ENCODE measurements at places on chromosomes 5 and 9.

DNA sequence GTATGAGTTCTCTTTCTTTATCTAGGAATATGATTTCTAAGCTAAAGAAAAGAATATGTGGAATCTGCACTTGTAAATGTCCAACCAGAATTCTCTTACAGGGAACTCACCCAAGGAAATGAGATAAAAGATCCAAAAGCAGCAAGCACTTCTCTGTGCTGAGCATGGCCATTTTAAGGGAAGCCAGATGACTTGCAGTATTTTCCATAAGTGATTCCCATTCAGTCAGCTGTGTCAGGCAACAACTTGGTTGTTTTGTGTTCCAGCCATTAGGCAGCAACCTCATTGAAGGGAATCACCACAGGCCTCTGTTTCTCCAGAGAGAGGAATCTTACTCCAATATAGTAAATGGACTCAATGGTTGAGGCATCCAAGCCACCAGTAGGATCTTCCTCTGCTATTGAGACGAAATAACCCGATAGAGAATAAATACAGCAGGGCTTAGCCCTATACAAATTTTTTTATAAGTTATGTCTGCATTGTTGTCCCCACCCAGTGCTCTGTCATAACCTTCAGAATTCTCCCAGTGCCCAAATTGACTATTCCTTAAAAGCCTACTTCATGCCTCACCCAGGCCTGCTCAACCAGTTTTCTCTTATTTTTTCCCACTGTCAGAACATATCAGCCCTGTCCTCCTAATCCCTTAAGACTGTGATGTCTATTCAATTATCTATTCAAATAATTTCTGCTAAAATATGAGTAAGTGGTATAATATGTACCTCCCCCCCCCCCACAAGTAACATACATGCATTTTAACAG, 236.6 kb downstream of the PJA2 start:
- no peak for DNase-seq

GRCh38 chr9:69004836-69005235, 9.1 kb downstream of the PRKACG start:
- DNase-seq = no peak

GRCh38 chr5:132470596-132470995, 20.0 kb downstream of the IRF1 start:
- DNase-seq = no peak

DNA sequence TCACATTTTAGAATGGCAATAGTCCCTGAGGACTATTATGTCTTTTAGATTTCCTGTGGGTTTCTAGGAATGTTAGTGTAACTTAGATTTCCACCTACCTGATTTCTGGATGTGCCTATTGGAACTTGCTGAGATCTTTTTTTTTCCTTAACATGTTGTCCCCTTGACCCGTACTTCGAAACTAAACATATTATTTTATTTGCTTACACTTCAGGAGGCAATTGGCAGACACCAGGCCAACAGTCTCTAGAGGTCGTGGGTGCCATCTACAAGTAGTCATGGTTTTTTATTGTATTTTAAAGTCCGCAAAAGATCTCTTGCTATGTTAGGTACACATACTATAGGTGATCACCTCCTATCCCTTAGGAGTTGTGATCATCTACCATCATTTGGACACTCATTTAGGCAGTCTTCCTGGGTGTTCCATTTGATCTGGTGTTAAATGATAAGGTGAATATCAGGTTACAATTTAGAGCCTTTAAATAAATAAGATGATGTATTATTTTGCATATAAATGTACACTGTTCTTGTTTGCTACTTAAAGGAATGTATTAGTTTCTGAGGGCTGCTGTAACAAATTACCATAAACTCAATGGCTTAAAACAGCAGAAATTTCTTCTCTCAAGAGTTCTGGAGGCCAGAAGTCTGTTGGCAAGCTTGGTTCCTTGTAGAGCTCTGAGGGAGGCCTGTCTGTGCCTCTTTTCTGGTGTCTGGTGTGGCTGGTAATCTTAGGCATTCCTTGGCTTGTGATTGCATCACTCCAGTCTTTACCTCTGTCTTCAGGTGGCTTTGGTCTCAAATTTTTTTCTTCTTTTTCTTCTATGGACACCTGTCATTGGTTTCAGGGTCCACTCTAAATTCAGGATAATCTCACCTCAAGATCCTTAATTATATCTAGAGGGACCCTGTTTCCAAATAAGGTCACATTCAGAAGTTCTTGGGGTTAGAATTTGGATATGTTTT, 64.8 kb downstream of the ZCCHC7 start:
- DNase-seq = no peak

DNA sequence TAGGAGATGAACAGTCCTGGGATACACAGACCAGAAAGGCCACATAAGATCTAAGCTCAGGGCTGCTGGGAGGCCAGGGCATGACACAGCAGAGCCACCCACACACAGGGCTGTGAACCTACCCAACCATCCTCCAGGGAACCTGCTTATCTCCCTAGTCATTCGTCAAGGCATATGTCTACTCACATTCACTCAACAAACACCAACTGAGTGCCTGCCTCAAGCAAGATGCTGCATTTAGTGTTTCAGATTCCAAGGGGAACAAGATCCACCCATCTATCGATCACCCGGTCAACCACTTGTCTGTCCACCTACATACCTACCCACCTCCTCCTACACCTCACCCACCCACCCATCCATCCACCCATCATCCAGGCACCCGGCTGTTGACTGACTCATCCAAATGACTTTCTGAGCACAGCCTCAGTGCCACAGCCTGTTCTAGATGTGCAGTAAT, 1.9 kb downstream of the DPM2 start:
- no peak for DNase-seq

GRCh38 chr9:99948896-99949295, 42.4 kb downstream of the STX17 start:
- DNase-seq = no peak

DNA sequence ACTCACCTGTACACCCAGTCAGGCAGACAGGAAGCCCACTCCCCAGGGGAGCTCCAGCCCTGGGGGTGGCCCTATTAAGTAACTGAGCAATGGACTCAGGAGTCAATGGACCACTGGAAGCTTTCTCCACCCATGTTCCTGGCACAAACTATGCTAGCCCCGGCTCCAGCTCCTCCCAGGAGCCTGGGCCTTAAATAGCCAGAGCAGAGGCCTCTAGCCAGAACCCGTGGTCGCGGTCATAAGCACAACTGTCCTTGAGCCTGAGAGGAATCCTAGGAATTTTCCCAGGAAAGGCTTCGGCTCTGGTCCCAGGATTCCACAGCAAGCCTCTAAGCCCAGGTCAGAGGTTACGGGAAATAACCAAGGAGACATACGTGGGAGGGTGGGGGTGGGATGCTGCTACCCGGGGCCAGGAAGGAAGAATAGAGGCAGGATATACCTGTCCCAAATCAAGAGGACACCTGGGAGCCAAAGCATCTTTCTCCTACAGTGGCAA, 5.5 kb downstream of the SEPTIN8 start:
- no peak for DNase-seq

DNA sequence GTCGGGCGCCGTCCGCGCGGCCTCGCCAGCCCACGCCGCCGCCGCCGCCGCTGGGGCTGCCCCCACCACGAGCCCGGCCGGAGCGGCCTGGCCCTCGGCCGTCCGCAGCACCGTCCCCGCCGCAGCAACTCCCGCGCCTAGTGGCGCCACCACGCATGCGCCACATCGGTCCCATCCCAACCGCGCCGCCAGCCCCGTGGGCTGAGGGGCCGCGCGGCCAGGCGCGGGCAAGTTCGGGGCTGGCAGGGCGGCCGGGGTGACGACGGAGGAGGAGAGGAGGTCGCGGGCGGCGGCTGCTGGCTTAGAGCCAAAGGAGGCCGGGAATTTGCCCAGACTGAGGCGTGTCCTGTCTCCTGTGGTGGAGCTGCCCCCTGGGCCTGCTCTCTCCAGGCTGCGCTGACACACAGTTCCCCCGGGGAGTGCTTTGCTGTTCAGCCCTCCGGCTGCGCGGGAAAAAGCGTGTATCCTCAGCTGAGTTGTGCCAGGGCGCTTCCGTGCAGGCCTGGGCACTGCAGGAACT, at the start of gene TUSC1:
TSS of gene TUSC1 (minus strand) at position 298 of the 520 bp plus-strand sequence. CDS start at position 166, 132 bp downstream.
- DNase-seq = no peak

GRCh38 chr9:127780126-127780885, 1.8 kb upstream of the SH2D3C start:
- DNase-seq = no peak

DNA sequence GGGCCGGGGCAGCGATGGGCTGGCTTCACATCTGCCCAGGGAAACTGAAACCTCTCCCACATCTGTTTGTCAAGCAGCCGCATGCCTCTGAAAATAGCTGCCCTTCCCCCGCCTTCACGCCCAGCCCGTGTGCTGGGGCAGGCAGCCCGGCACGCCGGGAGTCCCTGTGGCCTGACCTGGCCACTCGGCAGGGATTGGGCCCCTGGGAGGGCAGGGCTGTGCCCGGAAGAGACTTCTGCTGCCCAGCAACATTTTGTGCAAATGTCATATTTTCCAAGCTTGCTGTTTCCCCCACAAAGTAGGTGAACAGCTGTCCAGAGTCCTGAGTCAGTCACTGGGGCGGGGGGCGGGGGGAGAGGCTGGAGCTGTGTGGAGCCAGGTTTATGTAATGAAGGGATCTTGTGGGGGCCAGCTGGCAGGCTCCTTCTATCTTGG, 8.2 kb downstream of the COL27A1 start:
- no peak for DNase-seq

GRCh38 chr9:38682713-38683112, 37.2 kb downstream of the FAM240B start:
- no peak for DNase-seq

DNA sequence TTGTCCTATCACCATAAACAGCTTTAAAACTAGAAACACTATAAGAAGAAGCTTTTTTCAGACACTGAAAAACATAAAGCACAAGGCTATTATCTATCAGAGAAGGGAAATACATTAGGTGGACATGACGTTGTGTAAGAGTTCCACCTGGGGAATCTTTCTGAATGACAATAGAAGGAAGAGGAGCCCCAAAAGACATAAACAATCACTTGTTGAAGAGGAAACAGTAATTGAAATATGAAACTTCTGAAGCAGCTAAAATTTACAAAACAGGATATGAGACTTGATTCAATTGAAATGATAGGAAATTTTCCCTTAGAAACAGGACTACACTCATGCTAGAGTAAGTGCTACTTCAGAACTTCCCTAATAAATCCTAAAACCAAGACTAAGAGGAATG, 933.6 kb downstream of the EFNA5 start:
- DNase-seq = no peak

DNA sequence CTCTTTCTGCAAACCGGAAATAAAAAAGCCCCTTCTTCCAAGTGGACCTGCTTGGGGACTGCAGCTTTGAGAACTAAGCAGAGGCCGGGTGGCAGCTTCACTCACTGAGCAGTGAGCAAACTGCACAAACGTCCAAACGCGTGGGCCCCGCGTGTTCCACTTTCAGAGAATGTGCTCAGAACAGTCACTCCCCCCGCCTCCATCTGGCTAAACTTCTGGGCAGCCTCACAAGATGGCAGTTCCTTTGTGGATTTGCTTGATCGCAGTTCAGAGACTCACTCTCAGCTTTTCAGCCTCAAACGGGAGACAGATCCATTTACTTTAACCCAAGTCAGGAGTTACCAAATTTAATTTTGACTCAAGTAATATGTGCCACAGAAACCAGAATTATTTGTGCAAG, 216.6 kb downstream of the TLE1 start:
- no peak for DNase-seq

GRCh38 chr5:128491291-128491690, 46.8 kb downstream of the FBN2 start:
- no peak for DNase-seq

GRCh38 chr5:65055938-65056337, 287.2 kb downstream of the CWC27 start:
- no peak for DNase-seq

- no peak for DNase-seq
These were observed 142.9 kb downstream of the DOCK8 start for GRCh38 chr9:357560-357959.

GRCh38 chr9:108178318-108178717, 677.5 kb downstream of the ACTL7B start:
- no peak for DNase-seq

GRCh38 chr9:4119778-4120554, 179.9 kb downstream of the GLIS3 start:
- no peak for DNase-seq

DNA sequence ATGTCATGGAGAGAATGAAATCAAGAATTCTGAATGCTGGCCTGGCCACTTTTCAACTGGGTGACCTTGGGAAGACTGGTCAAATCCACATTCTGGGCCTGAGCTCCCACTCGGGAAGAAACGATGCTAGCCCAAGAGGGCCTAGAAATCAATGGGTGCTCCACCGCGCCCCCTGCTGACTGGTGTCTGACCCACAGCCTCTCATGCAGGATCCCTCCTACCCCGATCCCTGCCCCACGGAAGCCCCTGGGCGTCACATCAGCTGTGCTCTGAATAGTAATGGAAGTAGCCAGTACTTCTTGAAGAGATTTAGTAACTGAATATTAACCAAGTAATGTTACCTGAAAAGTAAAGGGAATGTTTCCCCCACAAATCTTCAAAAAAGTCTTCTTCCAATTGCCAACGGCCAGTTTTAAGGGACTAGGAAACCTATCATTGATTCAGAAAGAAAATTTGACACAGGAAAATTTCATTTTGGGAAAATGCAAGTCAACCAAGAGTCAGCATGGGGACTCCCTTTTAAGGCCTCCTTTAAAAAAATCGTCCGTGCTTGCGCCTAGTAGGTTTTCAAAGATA, 43.9 kb downstream of the CRB2 start:
- peak; percentile 13 for DNase-seq

- DNase-seq = peak; percentile 44
These were observed 2.0 kb downstream of the VCAN start for GRCh38 chr5:83473346-83474160.

- DNase-seq = no peak
These were observed 217.2 kb upstream of the WWC1 start for GRCh38 chr5:168073991-168074800.

DNA sequence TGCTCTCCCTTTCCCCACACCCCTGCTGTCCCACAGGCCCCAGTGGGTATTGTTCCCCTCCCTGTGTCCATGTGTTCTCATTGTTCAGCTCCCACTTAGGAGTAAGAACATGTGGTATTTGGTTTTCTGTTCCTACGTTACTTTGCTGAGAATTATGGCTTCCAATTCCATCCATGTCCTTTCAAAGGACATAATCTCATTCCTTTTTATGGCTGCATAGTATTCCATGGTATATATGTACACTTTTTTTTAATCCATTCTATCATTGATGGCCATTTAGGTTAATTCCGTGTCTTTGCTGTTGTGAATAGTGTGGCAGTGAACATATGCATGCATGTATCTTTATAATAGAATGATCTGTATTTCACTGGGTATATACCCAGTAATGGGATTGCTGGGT, 25.6 kb downstream of the FER start:
- no peak for DNase-seq

- DNase-seq = no peak
These were observed 48.0 kb downstream of the ZNF366 start for GRCh38 chr5:72459089-72459661.

DNA sequence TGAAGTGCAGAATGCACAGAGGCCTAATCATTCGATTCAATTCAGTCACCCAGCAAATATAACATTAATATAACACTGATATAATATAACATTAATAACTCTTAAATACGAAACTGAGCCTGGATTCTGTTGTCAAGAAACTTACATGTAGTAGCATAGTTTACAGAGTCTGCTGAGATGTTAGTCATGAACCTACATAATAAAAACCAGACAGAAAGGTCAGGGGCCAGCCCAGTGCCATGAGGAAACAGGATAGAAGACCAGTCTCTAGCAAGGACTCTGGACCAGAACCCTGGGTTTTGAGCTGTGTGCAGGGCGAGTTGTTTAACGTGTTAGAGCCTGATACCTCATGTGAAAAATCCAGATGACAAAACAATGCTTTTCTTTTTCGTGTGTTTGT, 234.7 kb downstream of the NR2F1-AS1 start:
- no peak for DNase-seq

- DNase-seq = no peak
These were observed 29.6 kb upstream of the MLLT3 start for GRCh38 chr9:20651939-20652338.

GRCh38 chr5:58406394-58406793, 53.5 kb downstream of the PLK2 start:
- DNase-seq = no peak

All from stimulated activated CD4-positive, alpha-beta T cell treated with anti-CD3 and anti-CD28 coated beads, Interleukin-4, amount 100 ng/mL, for 24 hours (primary cell).